GF-D8 (cell line): ENCODE measurements at places on chromosomes 1 and 21.

GRCh38 chr1:55789466-55789865 lies 574.3 kb upstream of the USP24 start:
- DNase-seq: no peak

DNA sequence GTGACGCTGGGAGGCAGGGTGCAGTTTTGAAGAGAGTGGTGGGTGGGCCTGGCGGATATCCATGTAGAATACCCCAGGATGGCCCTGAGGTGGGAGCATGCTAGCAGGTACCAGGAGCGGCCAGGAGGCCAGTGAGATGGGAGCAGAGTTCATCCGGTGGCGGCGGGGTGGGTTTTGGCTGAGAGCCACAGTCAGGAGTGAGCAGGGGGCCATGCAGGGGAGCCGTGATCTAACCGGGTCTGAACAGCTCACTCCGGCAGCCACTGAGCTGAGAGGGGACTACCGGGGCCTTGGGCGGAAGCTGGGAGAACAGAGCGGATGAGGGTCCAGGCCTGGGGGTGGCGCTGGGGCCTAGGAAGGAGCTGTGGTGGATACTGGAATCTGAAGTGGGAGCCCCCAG lies 47.6 kb upstream of the LRP8 start:
- DNase-seq: no peak

DNA sequence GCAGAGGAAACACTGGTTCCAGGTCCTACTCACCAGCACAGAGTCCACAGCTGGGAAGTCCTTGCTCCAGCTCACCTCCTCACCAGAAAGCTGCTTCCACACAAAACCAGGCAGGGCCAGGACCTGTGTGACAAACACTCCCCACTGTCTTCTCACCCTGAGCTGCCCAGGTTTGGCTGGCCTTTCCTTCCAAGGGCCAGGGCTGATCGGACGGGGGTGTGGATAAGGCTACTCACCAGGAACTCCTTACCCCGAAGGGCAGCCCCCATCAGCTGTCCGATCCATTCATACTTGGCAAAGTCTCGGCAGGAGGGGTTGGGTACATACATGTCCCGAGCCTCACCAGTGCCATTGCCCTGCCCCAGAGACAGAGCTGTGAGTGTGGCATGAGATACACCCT lies 5.4 kb downstream of the HECTD3 start:
- no peak for DNase-seq

GRCh38 chr1:162336621-162337285 lies 39.9 kb downstream of the SPATA46 start:
- no peak for DNase-seq

- no peak for DNase-seq
These were observed 15.9 kb upstream of the PEAR1 start for GRCh38 chr1:156877433-156878170.

- no peak for DNase-seq
These were observed 42.6 kb upstream of the SRSF10 start for GRCh38 chr1:24022581-24023361.

DNA sequence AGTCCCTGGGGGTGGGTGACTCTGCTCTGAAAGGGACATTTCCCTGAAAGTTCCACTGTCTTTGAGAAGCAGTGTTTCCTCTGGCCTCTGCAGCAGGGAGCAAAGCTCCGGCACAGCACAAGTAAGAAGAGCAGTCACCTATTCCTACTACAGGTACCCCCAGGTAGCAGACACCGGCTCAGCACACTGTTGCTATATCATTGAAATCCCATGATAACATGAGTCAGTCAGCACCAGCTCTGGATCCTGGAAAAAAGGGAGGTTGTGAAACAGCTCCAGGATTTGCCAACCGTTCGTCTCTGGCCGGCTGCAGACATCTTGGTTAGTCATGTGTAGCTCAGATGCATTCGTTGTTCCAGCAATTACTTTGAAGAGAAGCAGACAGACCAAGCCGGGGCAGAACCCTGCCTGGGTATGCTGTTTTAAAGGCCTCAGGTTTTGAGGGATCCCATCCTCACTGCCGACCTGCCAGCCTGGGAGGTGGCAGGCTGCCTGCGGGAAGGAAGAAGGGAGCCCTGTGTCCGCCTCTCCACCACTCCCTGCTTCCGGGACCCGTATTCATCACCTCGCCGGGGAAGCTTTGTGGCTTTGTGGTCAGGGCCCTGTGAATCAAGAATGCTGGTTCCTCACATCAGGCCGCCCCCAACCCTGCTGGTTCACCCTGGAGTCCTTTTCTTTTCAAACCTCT lies 139.2 kb downstream of the CLIC6 start:
- peak; percentile 65 for DNase-seq

DNA sequence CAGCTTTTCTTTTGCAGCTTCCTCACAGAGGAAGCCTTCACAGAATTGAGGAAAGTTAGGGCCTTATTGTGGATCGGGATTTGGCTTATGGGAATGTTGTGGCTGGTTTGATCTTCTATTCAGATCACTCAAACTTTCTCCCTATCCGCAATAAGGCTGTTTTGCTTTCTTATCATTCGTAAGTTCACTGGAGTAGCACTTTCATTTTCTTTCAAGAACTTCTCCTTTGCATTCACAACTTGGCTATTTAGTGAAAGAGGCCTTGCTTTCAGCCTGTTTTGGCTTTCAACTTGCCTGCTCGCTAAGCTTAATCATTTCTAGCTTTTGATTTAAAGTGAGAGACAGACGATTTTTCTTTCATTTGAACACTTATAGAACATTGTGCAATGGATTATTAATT lies 181.9 kb upstream of the B3GALT2 start:
- DNase-seq: no peak

- DNase-seq: no peak
These were observed 9.9 kb downstream of the NPHP4 start for GRCh38 chr1:5982276-5982675.

DNA sequence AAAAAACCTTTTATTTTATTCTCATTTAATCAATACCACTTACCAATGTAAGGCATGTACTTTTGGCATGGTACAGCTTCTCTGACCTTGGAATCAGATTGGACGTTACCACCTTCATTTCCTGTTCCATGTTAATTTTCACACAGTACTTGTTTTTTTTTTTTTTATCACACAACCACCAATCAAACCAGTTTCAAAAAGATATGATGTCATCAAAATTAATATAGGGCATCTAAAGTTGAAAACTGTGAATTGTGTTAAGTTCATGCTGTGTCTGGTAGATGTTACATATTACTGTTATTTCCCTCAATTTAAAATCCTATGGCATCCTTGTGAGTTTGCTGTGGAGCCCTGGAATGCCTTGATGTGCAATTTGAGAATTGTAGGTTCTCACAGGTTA lies 85.1 kb downstream of the NPHS2 start:
- no peak for DNase-seq

- DNase-seq: no peak
These were observed 99.6 kb downstream of the ZBTB18 start for GRCh38 chr1:244150665-244151064.

DNA sequence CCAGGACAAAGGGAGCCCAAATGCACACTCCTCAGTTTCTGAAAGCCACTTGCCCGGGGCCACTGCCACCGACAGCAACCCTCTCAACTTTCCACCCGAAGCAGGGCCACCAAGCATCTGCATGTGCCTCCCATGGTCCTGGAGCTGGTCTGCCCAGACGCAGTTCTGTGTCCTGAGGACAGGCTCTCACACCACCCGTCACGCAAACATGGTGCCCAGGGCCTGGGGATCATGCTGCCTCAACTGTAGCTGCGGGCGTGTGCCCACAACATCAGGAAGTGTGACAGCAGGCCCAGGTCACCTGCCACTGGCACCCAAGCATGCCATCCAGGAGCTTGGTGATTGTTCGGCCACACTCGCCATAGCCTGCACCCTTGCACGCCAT lies 14.4 kb downstream of the GBP1 start:
- DNase-seq: no peak

DNA sequence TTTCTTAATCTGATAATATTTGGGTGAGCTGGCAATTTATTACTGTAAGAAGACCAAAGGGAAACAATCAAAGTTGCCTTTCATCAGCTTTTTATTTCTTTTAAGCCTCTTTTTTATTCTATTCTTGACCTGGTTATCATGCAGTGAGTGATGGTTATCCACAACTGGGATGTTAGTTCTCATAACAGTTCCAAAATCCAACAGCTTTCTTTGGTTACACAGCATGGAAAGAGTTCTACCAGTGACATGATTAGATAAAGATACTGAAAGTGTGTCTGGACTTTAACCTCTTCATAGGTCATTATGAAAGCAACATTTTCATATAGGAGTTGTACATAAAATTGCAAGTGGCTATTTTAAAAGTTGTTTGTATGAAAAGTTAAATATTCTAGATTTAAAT lies 163.0 kb downstream of the SYT2 start:
- DNase-seq: no peak

DNA sequence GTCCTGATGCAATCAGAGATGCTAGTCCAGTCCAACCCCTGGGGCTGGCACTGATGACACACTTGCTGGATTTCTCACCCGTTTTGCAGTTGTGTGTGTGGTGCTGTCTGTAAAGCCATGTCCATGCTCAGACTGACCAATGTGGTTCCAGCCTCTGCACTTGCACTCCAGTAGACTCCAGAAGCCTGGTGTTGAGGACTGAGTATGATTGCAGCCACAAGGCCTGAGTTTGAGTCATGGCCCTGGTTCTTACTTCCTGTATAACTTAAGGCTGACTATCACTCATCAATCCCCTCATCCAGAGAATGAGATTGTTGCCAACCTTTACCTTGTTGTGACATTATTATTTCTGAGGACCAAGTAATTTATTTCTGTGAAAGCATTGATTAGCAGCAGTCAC lies 34.8 kb upstream of the IKBKE start:
- no peak for DNase-seq

GRCh38 chr1:231421546-231421970 lies 529 bp downstream of the EGLN1 start:
- no peak for DNase-seq

- no peak for DNase-seq
These were observed 28.7 kb downstream of the C1orf87 start for GRCh38 chr1:60044881-60045280.

- no peak for DNase-seq
These were observed 97.0 kb upstream of the FGGY start for GRCh38 chr1:59199719-59200376.

- DNase-seq: no peak
These were observed 87.9 kb downstream of the RIPK4 start for GRCh38 chr21:41678924-41679318.

DNA sequence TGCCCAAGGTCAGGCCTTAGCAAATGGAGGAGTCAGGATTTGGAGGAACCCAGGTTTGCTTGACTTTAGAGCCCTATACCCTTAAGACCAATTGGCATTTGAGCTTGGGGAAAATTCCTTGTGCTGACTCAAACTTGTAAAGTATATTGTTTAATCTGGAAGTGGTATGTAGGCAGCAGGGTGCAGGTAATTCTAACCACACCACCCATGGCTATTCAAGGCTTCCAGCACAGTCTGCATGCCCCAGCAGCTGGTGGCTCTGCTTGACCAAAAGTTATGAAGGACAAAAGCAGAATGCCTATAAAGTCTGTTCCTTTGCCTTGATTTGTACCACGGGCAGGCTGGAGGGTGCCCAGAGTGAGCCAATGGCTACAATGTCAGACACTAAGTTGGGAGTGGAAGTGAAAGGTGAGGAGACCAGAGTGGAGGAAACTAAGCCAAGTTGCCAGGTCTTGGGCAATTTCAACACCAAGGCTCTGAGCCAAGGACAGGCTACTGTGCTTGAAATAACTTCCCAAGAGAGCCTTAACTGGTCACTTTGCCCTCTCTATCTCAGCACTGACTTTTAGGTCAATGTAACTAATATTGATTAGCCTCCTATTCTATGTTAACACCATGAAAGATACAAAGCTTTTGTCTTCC lies 4.7 kb upstream of the G0S2 start:
- no peak for DNase-seq
